ENCODE measurements at places on chromosomes 2 and 18.
A peak's percentile ranks its signal among the peaks of the same experiment; 100 is the strongest.

DNA sequence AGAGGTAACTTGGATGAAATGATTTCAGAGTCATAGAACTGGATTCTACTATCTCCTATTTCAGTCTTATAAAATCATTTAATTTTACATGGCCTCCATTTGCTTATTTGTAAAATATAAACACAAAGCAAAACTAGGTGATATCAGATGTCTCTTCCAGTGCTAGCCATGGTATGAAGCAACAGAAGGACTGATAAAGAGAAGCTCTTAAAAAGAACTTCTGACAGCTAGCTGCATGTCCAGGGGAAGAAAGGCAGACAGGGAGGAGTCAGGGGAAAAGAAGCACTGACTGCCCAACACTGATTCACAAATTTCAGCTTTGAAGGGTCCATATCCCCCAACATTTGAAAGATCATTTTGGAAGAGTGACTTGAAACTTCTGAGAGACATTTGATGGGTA lies 6.4 kb downstream of the SLC8A1 start:
- DNase-seq: no peak

DNA sequence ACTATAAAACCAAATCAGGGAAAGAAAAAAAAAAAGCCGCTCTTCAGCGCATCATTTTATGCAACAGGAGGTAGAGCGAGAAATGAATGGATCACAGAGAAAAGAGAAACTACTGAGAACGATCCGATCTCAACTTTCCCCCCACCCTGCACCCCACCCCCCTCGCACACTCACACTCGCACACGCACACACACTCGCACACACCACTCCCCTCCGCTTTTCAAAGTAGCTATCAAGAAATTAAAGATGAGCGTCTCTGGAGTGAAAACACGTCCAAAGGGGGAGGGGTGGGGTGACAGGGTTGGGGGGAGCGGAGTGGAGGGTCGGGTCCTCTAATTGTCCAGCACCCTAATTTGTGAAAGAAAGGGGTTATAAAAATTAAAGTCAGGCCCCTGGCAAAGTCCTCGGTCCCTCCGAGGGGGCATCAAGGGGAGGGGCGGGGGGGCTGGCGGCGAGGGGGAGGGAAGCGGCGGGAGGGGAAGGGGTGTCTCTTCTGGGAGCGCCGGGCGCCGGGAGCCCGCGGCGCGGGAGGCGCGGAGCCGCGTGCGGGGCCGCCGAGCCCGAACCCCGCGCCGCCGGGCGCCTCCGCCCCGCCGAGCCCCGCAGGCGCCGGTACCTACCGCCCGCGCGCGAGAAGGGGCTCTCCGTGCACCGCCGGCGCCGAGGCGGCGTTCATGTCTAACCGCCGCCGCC lies 428 bp downstream of the TCF4 start:
- DNase-seq: peak; percentile 51

GRCh38 chr2:108195133-108195439 lies 44.7 kb upstream of the SULT1C3 start:
- no peak for DNase-seq

DNA sequence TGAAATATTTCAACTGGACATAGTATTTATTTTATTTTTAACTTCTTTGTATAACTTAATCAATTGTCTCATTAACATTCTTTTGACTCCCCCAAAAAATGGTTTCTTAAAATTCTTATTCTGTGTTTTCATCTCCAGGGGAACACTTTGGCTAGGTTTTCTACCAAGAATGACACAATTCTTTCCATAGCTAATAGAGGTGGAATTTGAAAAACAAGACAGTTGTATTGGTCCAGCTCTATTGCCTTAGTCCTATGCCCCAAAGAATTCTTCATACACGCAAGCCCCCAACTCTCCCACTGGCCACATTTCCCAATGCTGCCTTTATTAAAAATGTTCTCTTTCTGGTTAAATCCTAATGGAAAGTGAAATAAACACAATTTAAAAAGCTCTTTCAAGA lies 104.7 kb upstream of the PKDCC start:
- DNase-seq: no peak

- peak; percentile 81 for DNase-seq
Observed at GRCh38 chr2:48114256-48114655, 208.0 kb upstream of the FBXO11 start.

GRCh38 chr2:203548887-203549286 lies 13.8 kb upstream of the RAPH1 start:
- no peak for DNase-seq

DNA sequence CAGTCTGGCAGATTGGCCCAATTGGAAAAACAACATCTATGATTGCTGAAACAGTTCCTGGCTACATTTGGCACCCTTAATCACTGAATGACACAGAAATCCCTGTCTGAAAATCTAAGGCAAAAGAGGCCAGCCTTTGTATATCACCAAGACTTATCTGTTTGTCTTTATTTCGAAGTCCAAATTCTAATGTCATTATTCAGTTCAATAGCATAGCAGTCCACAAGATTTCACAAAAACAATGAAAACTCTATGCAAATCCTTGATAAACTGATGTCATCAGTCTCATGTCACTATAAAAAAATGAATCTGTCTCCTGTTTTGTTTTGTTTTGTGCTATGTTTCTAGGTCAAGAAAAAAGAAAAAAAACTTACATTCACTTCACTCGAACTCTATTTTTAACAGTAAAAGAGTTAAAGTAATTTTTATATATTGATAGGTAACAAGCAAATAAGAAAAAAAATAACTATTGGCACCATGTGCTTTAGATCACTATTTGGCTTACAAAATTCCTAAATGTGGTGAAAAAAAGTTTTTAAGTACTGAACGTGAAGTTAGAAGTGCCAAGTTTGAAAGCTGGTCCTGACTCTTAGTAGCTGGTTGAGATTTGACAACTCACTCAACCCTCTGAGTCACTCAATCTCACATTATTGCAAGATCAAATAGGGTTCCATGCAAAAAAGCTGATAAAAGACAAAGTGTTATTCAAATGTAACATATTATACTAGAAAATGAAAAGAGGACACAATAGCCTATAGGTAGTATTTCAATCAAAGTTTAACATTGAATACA lies 359.3 kb downstream of the IRS1 start:
- peak; percentile 89 for DNase-seq

DNA sequence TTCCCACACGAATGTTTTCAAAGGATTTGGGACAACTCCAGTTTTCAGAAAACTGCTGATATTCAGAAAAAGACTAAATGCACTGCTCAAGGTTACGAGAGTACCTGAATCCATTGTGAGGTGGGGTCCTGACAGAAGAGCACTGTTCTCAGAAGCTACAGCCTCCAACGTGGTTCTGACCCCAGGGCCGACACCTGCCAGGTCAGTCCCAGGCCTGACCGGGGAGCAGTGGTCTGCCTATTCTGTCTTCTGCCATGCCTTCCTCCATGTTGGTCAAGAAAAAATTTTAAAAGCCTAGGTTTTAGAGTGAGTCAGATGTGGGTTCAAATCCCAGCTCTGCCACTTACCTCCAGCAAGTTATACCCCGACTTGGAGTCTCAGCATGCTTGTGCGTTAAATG lies 212.3 kb downstream of the BCL11A start:
- no peak for DNase-seq

DNA sequence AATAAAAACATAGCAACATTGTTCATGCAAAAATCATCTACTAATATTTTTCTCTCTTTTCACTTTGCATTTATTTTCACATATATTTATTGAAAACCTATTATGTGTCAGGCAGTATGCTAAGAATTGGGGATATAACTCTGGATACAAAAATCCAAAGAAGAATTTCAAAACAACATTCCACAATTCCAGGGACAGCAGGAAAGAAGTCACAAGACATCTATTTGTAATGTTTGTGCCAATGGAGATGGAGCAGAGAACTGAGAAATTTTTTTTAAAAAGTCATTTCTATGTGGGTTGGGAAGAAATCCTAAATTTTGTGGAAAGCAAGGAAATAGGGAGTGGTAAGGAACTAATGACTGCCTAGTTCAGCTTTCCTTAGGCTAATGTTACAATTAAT lies 128.6 kb upstream of the TLK1 start:
- no peak for DNase-seq

GRCh38 chr2:134232868-134233727 lies 20.8 kb upstream of the MGAT5 start:
- no peak for DNase-seq

DNA sequence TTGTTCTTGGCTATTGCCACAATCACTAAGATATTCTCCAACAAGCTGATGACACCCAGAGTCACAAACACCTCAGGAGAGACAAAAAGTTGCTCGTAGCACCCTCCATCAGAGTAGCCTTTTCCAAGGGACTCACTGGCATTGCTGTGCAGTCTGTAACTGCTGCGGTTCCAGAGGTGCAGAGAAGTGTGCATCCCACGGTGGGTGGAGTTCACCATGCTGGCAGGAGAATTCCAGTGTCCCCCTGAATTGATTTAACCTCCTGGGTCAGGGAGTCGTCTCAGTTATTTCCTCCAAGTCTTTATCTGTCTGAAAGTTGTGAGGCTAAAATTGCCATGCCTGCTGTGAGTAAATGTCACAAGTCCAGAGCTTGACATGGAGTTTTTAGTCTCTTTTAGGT lies 443 bp downstream of the MC4R start:
- DNase-seq: no peak

DNA sequence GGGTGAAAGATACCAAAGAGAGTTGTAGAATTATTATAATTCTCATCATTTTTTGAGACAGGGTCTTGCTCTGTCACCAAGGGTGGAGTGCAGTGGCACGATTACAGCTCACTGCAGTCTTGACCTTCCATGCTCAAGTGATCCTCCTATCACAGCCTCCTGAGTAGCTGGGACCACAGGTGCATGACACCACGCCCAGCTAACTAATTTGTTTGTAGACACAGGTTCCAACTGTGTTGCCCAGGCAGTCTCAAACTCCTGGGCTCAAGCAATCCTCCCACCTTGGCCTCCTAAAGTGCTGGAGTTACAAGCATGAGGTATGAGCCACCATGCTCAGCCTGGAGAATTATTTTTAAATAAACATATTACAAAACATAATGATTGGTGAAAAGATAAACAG lies 92.8 kb upstream of the MSH6 start:
- DNase-seq: no peak

- peak; percentile 50 for DNase-seq
Observed at GRCh38 chr2:118661179-118661578, 186.3 kb downstream of the EN1 start.

DNA sequence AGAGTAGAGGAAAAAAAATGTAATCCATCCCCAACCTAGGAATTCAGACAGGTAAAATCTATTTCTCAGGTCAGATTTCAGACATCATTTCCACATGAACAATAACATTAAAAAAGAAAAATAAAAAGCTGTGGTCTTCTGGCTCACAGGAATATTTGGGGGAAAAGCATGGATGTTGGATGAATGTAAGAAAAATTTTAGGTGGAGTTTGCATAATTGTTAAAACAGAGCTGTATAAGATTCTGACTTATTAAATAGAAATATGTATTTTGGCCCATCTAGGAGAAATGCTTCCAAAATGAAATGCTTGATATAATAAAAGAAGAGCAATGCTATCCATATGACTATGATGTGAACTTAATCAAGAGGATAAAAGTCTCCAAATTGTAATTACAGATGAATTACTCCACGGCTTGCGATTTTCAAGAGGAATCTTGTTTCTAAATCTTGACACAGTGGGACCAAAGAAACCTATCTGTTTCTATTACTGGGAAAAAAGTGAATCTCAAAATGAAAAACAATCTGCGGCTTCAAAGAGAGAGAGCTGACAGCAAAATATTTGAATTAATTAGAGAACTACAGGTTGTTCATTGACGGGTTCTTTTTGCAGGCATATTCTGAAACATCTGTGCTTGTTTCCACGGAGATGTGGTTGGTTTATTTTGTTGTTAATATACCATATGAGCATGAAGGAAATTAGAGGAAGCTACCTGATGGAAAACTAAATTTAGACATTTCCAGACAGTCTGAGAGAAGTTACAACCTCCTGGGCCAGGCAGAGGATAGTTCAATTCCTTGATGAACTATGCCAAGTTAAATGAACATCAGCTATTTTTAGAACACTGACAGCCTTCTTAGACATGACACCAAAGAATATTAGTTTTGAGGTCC lies 468.7 kb downstream of the PID1 start:
- no peak for DNase-seq

DNA sequence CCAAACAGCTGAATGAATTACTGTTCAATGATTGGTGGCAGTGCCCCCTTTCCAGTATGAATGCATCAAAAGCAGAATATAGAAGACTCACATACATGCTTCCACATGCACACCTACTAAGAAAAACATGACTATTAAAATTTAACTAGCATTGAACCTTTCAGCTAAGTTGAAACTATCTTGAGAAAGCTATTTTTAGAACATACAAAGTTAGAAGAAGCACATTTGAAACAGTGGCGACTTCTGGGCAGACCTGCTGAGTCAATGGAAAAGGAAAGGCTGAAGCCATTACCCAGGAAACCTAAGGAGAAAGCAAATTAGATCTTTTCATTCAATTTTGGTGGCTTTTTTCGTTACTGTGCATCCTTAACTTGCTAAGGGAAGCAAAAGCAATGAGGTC lies 55.9 kb downstream of the PLA2R1 start:
- no peak for DNase-seq

DNA sequence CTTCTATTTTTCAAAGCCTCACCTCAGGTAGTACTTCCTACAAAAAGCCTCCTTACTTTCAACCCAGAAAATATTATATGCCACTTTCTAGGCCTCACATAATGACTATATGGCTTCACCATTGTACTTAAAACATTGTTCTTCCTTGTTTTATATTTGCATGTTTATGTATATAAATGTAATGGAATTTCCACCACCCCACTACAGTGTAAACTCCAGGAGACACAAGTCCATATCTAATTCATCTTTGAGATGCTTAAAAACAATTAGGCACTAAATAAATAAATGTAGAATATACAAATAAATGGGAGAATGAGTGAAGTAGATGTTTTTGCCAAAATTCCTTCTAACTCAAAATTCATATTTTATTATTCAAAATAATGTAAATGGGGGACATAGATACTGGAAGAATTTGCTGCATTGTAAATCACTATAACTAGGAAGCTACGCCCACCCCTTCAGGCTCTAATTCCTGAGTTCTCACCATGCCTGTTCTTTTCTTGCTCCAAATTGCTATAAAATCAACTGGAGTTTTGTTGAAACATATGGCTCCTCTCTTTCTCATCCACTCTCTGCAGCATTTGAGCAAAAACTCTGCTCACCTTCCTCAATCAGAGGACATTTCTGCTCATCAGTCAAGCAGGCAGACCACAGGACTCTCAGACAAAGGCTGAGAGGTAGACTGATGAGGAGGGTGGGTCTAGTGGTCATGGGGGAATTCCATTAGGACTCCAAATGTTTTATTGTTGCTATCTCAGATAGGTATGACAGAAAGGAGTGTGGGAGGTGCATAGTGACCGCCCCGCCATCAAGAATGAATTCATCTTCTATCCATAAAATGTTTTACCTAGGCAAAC lies 243.0 kb downstream of the HNMT start:
- no peak for DNase-seq

Data from fibroblast of mammary gland (primary cell).